ENCODE measurements at places on chromosomes 11 and 22.
A peak's percentile ranks its signal among the peaks of the same experiment; 100 is the strongest.

GRCh38 chr11:134338654-134339053 is 6.9 kb downstream of the GLB1L2 start:
- DNase-seq: no peak

GRCh38 chr11:122963961-122964360 is 17.7 kb downstream of the BSX start:
- no peak for DNase-seq

GRCh38 chr11:86885311-86885710 is 69.9 kb downstream of the FZD4 start:
- no peak for DNase-seq

- DNase-seq: peak; percentile 39
These were observed 395.7 kb downstream of the MN1 start for GRCh38 chr22:27405672-27406388.

DNA sequence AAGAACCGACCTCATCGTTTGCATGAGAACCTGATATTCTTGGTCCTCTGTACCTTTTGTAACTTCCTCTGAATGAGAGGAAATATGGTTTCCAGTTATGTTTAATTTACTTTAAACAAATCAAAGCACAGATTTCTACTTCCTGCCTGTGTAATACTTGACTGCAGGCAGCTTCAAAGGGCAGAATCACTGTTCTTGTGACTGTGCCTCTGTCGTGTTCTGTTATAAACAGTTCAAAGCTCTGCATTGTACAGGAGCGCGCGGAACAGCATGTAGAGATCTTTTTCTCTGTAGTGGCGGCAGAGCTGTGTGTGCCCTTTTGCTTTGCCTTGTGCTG is 73.2 kb upstream of the CLDN5 start:
- no peak for DNase-seq

DNA sequence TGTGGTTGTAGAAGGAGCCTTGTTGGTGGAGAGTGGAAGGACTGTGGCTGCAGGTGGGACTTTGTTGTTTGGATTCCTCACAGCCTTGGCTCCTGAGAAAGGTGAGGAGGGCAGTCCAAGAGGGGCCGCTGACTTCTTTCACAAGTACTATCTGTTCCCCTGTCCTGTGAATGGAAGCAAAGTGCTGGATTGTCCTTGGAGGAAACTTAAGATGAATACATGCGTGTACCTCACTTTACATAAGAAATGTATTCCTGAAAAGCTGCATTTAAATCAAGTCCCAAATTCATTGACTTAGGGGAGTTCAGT is 2.4 kb downstream of the FUT4 start:
- no peak for DNase-seq

- peak; percentile 54 for DNase-seq
These were observed at the start of gene APBB1 for GRCh38 chr11:6419009-6419631. TSS of gene APBB1 (minus strand) at chr11:6419094. CDS start at chr11:6411347, 7,747 bp downstream.

DNA sequence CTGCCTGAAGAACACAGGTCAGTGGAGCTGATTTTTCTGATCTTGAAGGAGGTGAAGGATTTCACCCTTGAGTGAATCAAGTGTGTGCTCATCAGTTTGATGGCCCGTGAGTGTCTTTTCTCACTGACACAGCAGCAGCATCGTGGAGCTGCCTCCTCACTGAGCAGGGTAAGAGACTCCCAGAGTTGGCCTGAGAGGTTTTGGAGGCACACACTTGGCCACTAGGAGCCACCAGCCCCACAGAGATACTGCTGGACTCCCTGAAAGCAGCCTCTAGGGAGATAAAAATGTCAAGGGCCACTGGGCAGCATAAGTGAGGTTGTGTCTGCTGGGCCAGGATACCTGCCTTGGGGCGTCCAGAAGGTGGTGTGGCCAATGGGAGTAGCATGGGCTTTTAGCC is 245.4 kb downstream of the GRIK4 start:
- no peak for DNase-seq

DNA sequence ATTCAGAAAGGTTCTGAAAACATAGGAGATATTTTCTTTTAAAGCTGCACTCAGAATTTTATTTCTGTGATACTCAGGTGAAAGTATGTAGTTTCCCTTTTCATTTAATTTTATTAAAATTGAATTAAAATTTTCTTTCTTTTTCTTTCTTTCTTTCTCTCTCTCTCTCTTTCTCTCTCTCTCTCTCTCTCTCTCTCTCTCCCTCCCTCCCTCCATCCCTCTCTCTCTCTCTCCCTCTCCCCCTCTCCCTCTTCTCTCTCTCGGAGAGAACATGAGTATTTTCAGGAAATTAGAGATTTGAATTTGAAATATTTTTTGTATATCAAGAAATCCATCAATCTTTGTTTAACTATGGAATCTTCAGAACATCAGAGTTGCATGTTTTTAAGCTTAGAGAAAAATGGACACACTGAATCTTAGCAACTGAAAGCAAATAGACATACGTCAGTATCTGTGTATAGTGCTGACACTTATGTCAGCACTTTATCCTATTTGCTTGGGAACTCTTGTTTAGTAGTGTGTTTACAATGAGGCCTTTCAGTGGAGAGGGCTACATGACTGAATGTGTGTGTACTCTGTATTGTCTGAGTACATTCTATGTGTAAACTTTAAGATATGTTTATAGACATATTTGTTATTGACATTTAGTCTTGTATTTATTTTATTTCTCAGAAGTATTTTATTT is 44.5 kb downstream of the PDE3B start:
- DNase-seq: no peak

GRCh38 chr11:95641495-95641894 is 148.1 kb downstream of the FAM76B start:
- DNase-seq: no peak

DNA sequence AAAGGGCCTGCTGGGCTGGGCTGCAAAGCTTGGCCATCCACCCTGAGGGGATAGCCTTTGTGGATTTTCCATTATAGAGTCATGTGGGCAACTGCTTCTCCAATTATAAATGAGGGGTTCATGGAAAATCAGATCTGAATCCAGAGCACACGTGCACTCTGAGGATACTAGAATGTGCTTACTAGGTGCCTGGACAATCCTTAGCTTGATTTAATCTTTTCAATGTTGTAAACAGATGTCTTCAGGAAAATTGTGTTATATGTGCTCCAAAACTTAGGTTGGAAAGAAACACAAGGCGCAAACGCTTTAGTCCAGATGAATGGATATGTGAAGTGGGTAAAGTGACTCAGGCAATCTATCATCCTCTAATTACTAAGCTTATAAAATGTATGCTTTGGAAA is 92.0 kb downstream of the SLC17A6 start:
- peak; percentile 60 for DNase-seq

DNA sequence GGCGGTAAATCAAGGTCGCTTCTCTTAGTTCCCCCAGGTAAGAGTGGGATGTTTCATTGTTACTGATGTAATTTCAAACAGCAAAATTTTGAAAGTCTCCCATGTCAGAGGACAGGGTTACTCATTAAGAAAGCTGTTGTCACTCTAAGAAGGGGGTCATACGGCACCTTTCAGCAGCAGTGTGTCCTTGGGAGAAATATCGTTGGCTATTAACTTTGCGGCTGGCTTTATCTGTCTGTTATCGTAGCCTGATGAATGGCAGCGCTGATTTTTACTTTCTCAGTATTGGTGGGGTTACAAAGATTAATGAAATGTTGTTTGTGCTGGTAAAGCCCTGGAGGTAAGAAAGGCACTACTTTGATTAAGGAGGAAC is 27.5 kb upstream of the FBXO3 start:
- no peak for DNase-seq

DNA sequence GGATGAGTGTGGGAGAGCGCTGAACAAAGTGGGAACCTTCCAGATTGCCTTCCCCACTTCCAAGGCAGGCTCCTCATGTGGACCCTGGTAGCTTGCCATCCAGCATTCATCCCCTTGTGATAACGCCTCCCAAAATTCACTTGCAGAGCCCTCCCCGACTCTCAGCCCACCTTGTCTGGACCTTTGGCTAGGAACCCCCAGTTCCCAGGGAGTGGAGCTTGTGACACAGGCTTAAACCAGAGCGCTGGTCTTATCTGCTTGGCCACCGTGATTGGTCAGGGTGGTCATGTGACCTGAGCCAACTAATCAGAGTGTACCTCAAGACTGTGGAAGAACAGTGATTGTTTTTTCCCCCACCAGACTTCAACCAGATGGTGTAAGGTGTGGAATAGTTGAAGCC is 9.6 kb upstream of the SLC35C1 start:
- no peak for DNase-seq
